ENCODE measurements at places on chromosomes 1 and 21.

- no peak for DNase-seq
These were observed 515.1 kb downstream of the OMA1 start for GRCh38 chr1:58031416-58031815.

DNA sequence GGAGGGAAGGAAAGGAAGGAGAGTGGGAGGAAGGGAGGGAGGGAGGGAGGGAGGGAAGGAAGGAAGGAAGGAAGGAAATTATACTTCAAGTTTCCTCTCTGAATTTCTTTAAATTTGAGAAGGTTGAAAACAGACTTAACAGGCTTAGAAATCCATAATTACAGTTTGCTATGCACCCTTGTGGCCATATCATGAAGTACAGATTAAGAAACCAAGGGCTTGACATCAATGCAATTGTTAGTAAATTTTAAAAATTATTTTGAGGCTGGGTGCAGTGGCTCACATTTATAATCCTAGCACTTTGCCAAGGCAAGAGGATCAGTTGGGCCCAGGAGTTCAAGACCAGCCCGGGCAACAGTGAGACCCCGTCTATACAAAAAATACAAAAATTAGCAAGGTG is 14.4 kb downstream of the ANP32E start:
- DNase-seq: no peak

GRCh38 chr1:156226116-156226538 is 13.3 kb downstream of the PMF1 start:
- no peak for DNase-seq

GRCh38 chr1:68225781-68226180 is 6.5 kb downstream of the WLS start:
- no peak for DNase-seq

DNA sequence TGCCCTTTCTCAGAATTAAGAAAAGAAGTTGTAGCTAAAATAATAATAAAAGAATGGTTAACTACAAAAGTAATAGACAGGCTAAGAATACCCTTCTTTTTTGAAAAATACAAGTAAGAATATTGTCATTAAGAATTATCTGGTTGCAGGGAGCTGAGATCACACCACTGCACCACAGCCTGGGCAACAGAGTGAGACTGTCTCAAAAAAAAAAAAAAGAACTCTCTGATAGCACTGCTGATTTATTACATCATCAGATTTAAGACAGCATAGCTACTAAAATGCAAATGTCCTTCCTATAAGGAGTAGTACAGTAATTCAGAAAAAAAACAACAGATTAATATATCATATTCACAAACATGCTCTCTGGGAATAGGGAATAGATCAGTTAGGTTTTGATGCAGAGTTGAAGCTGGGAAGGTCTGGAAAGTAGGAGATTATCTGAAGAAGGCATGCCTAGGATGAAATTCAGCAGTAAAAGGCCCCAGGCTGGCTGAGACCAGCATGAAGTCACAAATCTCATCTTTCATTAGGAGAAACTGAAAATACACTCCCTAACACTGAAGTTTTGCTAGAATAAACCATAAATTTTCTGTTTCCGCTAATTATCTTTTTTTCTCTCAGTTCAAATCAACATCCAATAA is 30.7 kb upstream of the ANGPTL1 start:
- DNase-seq: no peak

GRCh38 chr1:48028218-48029069 is 31.3 kb upstream of the TRABD2B start:
- DNase-seq: no peak

GRCh38 chr1:241311056-241311746 is 45.8 kb downstream of the RGS7 start:
- no peak for DNase-seq

DNA sequence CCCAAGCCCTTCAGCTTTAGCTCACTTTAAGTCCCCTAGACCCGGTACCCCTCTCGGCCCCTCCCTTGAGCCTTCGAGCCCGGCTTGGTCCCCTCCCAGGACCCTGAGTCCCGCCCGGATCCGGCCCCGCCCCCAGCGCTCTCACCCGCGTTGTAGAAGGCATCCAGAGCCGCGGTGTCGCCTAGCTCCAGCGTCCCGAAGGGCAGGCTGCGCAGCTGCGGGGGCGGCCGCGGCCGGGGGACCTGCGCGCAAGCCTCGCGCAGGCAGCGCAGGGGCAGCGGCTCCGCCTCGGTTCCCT is 699 bp downstream of the MAP3K6 start:
- DNase-seq: peak; percentile 54

GRCh38 chr21:30625449-30626165 is 5.2 kb downstream of the KRTAP20-4 start:
- DNase-seq: no peak

DNA sequence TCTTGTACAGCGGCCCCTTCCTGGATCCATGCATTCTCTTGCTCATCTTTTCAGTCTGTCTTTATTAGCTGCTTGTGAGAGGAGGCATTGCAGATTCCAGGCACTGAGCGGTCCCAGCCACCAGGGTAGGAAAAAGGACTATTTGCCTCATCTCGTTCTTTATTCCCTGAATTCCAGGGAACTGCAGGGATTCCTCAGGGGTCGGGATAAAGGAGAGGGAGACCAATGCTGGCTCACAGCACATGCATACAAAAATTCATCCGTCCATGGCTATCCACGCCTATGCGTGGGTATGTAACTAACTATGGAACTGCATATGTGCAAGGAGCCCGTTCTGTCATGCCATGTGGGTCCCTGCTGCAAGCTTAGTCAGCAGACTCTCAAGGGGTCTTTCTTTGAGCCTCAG is 879 bp upstream of the PLPPR5 start:
- no peak for DNase-seq

- no peak for DNase-seq
These were observed 24.4 kb downstream of the TBX15 start for GRCh38 chr1:118963456-118964430.

DNA sequence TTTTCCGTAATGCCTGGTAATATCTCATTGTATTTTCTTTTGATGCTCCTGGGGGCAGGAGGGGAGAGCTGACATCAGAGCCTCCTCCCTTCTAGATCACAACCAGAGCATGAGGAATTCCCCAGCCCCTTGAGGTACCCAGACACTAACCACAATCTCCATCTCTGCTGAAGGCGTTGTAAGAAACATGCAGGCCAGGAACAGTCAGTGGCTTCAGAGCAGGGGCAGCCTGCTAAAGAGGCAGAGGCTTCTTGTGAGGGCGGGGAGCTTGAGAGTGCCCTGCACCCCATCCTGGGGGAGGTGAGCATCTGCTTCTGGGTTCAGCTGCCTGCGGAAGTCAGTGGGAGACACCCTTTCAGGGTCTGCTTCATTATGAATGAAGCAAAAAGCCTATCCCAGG is 19.0 kb downstream of the MAPKAPK2 start:
- DNase-seq: no peak

GRCh38 chr21:45856442-45856841 is 125.1 kb upstream of the COL6A1 start:
- DNase-seq: no peak

DNA sequence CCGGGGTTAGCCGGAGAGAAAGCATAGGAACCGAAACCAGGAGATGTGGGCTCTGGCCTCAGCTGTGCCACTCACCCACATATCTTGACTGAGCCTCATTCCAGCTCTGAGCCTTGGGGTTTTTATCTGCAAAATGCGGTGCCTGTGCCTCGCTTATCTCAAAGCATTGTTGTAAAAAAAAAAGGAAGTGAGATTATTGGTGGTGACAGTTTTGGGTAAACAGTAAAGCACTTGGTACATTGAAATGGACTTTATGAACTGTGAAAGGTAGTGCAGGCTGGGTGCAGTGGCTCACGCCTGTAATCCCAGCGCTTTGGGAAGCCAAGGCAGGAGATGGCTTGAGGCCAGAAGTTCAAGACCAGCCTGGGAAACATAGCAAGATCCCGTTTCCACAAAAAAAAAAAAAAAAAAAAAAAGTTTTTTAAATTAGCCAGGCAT is 3.8 kb downstream of the PTAFR start:
- no peak for DNase-seq

GRCh38 chr1:113677250-113678158 is 81.8 kb downstream of the PHTF1 start:
- DNase-seq: no peak

GRCh38 chr1:3022511-3022973 is 1.3 kb downstream of the ACTRT2 start:
- DNase-seq: no peak

DNA sequence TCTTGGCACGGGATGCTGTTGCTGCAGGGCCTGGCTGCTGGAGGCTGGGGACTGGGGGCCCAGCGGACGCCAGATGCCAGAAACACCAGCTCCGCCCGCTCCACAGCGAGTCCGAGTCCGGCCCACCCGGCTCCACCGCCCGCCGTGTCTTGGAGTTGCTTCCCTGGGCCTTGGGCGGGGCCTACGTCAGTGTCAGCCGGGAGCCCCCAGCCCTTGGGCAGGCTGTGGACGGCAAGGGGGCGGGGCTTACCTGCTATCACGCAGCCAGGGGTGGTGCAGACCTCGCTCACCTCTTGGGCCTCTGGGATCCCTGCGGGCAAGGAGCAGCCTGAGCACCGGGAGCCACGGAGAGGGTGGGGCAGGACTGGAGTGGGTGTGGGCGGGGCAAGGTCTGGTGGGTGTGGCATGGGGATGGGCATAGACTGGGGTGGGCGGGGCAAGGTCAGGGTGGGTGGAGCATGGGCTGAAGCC is 21.8 kb downstream of the MMEL1 start:
- no peak for DNase-seq

- no peak for DNase-seq
These were observed 21.9 kb downstream of the ERG start for GRCh38 chr21:38476385-38476784.

GRCh38 chr1:151502859-151503780 is 8.1 kb upstream of the CGN start:
- no peak for DNase-seq

DNA sequence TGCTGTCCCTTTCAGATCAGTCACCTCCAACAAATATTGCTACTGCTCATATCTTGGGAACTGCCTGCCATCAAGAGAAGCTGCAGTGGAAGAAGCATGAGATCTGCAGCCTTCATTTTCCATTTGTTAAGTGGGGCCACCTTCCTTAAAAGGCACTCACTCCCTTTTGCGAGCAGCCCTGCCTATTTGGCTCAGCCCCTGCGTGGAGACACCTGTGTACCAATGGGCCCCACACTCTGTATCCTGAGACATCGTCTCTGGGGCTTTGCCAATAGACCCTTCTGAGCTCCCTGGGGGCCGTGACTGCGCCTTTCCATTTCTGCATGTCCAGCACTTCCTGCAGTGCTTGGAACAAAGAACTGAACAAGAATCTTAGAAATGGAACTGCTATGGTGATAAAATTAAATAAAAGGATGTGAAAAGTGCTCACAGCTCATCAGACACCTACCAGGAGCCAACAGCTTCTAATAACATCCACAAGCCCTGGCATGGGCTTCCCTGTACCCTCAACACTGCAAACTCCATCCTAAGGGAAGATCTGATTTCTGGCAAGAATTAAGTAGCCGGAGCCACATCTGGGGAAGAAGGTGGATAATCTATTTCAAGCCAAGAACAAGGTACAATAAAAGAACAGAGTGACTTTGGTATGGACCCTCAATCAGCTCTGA is 36.7 kb downstream of the PARP1 start:
- no peak for DNase-seq

- DNase-seq: no peak
These were observed 18.5 kb downstream of the WLS start for GRCh38 chr1:68213843-68214242.

DNA sequence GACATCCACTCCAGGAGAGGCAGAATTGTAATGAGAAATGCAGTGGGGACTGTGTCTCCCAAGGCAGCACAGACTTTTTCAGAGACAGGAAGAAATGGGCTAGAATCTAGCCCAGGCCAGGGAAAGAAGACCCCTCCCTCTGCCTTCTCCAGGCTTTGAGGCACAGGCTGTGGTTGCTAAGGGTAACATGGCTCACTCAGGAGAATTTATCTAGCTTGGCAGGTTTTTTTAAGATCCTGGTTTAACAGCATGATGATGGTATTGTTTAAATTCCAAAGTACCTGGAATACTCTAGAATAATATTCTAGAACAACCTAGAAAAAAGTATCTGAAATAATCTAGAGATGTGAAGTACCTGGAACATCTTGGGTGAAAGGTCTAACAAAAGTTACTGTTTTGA is 125.6 kb downstream of the URB2 start:
- no peak for DNase-seq
